Stimulated activated CD4-positive, alpha-beta T cell treated with anti-CD3 and anti-CD28 coated beads, Interleukin-1b, Interleukin-23, amount 100 ng/mL, for 1 hour (primary cell): ENCODE measurements at places on chromosomes 16 and 17.

GRCh38 chr16:72262711-72263110, 90.8 kb upstream of the PMFBP1 start:
- DNase-seq: no peak

DNA sequence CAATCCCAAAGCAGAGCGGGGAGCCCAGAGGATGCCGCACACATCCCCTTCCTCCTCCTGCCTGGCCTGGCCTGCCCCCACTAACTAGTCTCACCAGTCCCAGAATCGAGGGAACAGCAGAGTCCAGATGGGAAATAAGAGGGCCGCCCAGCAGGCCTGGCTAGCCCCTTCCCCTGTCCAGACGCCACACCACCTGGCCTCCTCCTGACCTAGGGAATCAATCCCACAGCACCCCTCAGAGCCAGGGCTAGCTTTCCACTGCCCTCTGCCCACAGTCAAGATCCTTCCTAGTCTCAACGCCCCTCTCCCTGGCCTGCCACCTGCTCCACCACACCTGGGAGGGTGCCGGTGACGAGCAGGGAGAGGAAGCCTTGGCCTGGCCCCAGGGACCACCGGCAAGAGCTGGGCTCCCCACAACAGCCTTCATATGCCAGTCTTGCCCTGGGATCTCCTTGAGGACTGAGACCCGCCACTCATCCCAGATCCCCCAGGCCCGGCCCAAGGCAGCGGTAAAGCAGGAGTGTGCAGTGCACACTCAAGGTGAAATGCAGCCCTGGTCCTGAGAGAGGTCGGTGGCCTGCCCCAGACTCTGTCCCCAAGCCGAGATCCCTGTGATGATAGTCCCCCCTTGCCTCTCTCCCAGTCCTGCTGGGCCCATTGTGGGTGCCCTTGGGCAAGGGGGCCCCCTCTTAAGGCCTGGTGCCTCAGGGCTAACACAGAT, 27.9 kb downstream of the KATNB1 start:
- DNase-seq: no peak

- DNase-seq: no peak
These were observed 32.1 kb downstream of the TOM1L1 start for GRCh38 chr17:54932711-54933110.

DNA sequence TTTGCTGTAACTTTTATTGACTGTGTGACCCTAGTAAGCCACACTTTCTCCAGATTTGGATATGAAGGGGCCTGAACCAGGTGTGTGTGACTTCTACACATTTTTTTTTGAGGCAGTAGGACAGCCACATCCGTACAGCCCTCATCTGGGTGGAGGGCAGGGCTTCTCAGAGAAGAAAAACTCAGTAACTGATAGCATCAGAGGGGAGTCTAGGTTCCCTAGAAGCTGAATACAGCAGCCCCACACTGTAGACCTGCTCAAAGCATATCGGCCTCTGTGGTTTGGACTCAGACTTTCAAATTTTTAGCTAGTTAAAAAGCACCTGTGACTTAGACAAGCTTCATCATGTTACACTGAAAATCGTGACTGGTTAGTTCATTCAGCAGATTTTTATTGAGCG, 10.8 kb downstream of the PRSS54 start:
- DNase-seq: no peak

DNA sequence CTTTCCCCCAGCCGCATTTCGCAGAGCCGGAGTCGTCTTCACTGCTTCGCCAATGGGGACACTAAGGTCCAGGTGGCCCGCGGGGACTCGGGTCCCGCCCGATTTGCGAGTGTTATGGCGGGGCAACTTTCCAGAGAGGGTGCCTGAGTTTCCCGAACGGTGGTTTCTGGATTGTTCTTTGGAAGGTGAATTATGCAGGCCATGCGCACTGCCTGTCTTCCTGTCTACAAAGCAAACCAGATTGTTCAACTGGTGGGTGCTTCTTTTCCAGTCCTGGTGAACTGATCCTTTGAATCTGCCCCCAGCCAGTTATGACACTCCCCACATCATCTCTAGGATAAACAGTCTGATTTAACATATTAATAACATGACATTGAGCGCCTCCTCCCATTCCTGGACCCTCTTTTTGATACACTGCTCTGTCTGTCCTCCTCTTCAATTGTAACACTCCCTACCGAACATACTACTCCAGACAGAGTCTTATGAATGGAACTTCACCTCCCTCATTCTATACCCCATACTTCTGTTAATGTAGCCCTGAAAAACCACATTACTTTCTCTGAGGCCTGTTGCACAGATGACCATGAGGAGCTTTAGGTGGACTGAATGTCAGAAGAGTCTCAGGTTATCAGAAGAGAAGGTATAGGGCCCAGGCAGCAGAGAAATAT, 159.0 kb downstream of the RAB11FIP4 start:
- no peak for DNase-seq

GRCh38 chr17:3002538-3003295, 60.7 kb downstream of the OR1D5 start:
- no peak for DNase-seq

- DNase-seq: no peak
These were observed 21.3 kb downstream of the GNA13 start for GRCh38 chr17:65035191-65035590.

DNA sequence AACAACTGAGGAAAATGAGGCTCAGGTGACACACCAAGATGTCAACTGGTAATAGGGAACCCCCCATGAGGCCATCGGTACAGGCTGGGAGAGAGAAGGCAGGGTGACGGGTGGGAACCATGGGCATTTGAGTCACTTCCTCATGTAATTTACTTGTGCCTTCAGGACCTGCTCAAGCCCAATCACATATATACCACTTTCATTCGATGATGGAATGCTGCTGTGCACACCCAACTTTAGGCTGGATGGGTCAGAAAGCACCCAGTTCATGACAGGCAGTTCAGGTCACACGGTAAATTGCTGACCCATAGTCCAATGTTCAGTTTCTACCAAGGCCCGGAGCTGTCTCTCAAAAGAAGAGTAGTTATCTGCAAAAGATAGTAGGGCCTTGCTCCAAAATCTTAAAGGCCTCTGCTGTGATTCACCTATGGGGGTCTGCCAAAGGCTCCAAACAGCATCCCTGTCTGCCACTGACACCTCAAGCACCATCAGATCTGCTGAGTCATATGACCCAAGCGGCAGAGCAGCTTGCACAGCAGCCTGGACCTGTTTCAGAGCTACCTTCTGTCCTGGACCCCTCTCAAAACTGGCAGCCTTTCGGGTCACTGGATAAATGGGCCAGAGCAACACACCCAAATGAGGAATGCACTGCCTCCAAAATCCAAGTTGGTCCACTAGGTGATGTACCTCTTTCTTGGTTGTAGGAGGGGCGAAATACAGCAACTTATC, 24.7 kb downstream of the ZZEF1 start:
- no peak for DNase-seq

DNA sequence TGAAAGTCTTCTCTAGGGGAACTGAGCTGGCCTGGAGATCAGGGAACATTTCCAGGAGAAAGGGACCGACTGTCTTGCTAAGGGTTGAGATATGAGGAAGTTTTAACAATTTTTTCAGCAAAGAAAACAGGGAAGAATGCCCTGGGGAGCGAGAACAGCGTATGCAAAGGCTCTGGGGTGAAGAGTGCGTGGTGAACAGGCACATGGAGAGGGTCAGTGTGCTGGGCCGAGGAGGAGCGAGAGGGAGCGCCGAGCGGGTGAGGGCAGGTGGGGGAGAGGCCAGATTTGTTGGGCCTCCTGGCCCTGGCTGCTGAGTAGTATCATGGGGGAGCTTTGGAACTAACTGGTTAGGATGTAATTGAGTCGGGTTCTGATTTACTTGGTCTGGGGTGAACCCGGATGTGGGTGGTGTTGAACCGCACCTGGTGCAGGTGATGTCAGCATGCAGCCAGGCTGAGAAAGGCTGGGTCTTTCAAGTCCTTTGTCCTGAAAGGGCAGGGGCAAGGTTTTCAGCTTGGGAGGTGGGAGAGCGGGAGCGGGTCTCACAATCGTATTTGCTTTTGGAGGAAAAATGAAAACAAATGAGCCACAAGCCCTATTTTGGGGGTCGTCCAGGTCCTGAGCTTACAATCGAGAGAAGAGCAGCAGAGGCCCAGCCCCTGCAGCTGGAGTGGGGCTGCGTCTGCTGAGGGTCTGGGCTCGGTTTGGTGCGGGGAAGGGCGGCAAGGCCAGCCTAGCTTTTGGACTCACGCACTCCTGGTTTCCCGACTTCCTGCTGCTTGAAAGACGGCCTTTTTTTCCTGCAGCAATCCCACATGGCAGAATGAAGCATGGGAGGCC, 11.1 kb upstream of the WFDC1 start:
- no peak for DNase-seq

DNA sequence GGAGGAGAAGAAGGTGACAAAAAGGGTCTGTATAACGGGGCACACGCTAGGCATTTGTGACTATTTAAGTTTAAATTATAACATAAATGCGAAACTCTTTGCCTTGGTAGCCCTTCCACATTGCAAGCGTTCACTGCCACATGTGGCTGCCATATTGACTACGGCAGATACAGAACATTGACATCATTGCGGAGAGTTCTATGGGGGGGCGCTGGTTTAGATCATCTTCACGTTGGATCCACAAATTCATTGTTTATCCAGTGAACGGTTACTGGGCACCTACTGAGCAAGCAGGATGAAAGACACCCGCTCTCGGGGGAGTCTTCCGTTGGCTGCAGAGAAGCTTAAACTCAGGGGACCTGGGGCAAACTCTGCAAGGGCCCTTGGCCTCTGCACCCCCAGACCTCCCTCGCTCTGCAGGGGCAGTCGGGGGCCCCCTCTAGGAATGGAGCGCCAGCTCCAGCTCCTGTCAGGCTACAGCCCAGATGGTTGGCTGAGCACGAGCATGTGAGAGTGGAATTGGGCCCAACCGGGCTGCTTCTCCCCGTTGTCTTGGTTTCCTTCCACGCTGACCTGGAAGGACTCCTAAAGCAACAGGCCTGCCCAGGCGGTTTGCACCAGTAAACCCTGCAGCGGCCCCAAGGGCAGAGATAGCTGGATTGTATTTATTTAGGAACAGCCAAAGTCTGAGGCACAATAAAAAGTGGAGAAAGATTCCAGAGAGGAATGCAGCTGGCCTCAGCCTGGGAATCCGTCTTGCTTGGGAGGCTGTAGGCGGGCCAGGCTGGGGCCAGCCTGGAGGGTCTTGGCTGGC, 172.2 kb downstream of the SEC14L1 start:
- no peak for DNase-seq

DNA sequence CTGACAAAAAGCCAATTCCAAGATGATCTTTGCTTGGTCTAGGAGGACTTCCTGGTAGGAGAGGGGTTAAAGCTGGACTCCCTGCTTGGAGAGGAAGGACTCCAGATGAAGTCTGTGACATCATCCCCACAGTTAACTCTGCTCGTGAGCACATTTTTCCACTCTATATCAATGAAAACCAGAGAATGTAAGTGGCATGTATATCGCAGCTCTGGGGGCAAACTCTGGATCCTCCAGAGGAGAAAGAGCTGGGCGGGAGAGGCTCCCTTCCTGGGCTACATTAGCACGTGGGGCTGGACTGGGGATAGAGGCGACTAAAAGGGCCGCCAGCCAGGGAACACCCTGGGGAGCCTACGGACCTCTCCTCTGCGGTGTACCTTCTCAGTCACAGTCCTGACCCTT, 34.1 kb downstream of the HIC1 start:
- DNase-seq: no peak

DNA sequence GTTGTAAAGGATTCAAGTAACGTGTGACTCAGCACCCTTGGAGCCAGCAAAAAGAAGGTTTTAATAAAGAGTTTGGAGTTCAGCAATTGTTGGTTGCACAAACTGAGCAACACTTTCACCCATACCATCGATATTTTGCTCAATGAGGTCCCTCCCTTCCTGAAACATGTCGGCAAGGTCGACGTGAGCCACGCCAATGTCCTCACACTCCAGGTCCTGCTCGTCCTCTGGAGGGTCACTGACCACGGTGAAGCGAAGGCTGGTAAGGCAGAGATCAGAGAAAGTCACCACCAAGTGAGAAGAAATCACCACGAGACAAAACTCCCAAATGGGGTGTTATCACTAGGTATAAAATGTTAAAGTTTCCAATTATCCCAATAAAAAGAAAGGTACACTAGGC, 98.3 kb downstream of the RPGRIP1L start:
- no peak for DNase-seq

DNA sequence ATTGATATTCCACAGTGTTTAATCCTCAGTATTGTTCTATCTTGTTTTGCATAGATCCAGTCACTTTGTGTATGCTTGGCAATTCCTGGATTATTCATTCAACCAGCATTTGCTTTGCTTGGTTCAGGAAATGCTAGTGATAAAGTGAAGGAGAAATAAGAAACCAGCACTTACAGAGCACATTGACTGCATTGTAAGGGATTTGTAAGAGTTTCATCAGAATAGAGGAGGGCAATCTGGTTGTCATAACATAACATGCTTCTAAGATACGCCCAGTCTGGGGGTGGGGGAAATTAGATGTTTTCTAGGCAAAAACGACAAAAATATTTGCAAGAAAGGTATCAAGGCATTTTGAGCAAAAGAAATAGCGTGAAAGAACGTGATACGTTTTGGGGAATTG, 40.4 kb downstream of the TNRC6A start:
- DNase-seq: no peak

DNA sequence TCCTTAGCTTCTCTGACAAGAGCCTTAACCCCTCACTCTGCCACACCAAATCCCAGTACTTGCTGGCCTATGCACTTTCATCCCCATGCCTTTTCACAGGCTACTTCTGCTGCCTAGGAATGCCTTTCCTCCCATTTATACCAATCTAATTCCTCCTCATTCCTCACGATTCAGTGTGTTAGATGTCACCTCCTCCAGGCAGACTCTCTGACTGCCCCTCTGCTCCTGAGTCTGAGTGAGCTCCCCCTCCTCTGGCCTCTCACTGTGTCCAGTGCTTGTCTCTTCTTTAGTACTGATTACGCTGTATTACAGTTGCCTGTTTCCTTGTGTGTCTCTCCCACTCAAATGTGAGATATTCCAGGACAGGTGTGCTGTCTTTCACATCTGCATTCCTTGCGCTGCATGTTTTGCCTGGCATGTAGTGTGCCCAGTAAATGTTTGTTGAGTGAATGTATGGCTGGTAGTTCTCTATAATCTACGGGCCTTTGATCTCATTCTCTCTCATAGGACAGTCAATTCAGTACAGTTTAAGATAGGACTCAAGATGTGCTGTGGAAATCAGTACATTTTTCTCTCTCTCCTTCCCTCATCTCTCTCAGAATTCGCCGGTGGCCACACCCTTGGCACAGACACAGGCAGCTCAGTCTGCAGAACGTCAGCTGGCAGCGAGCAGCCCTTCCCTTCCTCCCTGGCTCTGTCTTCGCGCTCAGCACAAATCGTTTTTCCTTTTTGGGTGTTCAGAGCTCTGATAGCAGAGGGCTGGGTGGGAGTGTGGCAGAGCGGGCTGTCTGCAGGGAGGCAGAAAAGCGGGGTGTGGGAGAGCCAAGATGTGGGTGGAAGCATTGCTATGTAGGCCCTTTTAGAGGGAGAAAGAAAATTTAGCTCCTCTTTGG, 18.5 kb downstream of the ARL4D start:
- no peak for DNase-seq

DNA sequence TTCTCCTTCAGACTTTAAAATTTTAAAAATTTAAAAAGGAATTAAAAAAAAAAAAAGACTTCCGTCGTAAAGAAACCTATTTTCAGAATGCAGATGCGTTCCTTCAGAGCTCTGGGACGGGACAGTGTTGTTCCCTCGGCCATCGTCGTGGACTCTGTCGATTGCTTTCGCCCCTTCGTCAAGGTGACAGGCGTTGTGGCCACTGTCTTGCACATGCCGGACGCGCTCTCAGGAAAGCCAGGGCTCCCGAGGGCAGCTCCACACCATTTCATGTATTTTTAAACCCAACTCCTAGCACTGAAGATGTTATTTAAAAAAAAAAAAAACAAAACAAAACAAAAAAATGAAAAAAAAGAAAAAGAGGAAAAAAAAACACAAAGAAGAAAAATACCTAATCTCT, 22.3 kb downstream of the TMC6 start:
- DNase-seq: no peak
